Activated CD4-positive, CD25-positive, alpha-beta regulatory T cell treated with anti-CD3 and anti-CD28 coated beads, Interleukin-2, amount 50 U/mL, for 72 hours (primary cell): ENCODE measurements at places on chromosomes 6 and 20.

DNA sequence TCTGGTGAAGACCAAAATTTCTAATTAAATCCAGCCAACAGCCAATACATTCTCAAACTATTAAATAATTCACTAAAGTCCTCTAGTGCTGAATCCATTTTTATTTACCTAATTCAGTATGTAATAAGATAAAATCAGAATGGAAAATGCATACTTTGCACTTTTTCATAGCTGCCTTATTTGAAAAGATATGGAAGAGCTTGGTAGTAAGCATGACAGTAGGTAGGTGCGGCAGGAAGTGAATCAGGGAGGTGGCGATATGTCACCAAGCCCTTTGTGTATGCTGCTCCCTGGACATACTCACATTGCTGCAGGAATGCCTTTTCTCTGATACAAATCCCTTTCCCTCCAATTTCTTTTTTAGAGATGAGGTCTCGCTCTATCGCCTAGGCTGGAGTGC is 10.2 kb upstream of the TGM3 start:
- DNase-seq, result no peak

GRCh38 chr6:170082531-170083187 is 208.2 kb downstream of the DLL1 start:
- DNase-seq, result peak; percentile 26

DNA sequence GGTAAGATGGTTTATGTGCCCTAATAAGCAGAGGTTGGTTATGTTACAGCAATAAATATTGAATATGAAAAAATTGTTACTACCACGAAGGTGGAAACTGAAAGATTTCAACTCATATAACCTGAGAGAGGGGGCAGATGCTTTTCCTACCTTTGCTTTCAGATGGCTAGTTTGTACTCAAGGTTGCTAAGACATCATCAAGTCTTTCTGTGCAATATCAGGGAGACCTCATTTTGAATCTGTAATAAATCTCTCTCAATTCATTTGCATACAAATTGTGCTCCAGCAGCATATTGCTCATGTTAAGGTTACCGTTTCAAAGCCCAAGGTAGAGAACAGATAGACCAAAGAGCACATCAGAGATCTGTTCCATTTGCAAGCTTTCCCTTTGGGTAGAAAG is 220.4 kb downstream of the KHDC1L start:
- DNase-seq, result no peak

DNA sequence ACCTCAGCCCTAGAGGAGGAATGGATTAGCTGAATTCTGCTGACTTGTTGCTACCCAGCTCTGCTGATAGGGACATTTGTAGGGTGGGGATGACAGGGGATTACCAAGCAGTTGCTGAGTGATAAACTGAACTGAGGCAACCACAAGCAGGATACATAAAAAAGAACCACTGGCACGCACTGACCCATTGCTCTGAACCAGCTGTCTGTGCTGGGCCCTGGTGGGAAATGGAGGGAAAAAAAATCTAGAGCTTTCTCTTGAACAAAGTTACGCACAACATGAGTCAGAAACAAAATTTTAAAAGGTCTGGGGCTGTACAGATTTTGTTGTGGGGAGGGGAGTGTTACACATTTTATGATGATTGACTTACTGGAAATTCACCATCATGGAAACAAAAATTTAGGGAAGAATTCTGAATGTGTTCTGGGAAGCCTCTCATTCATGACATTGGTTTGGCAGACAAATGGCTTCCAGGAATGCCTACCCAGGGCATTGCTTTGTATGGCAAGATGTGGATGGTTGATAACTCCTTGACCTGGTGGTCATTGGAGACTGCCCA is 37.7 kb downstream of the FOXO3 start:
- no peak for DNase-seq

DNA sequence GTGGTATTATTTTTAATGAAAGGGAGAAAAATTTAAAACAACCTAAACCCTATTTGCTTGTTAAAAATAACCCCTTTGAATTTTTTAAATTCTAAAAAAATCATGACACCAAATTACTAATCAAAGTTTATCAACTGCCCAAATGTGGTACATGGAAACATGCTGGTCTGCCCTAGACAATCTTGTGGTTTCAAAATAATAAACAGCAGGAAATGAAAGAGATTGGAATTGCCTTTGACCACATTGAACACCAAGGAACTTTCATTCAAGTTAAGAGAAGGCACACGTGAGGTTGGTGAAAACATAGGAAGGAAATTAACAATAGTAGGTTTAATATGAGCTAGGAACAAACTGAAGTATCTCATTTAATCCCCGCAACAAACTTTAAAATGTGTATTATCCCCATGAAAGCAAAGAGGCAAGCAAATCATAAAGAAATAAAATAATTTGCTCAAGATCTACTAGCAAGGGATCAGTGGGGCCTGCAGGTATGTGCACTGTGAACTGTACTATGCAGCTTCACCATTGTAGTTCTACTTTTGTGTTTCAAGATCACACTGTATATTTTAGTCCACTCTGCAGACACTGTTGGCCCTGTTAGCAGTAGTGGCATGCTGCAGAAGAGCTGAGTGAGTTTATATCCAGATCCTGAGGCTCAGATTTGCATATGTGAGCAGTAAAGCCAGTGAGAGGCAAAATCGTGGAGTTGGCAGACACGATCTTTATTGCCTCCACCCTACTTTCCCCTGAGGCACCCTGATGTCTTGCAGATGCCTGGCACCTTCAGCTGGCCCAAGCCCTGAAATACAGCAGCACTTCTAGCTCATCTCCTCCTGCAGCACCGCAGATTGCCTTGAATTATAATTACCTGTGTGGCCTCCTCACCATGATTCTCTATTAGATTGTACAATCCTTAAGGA is 157.8 kb upstream of the TENT5A start:
- no peak for DNase-seq

DNA sequence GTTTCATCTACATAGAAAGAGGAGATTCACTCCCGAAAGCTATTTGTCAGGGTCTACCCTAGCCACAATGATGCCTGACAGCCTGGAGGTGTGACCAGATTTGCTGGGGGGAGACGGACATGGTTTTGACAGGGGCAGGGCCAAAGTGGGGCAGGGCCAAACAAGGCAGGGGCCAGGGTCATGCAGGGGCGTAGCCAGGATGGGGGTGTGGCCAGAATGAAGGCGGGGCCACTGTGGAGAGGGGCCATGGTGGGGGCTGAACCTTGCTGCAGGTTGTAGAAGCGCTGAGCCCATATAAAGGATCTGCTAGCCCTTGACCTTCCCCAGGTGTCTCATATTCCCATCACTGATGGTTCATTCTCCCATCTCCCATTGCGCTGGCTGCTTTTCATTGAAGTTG is 184.1 kb upstream of the SULF2 start:
- no peak for DNase-seq

DNA sequence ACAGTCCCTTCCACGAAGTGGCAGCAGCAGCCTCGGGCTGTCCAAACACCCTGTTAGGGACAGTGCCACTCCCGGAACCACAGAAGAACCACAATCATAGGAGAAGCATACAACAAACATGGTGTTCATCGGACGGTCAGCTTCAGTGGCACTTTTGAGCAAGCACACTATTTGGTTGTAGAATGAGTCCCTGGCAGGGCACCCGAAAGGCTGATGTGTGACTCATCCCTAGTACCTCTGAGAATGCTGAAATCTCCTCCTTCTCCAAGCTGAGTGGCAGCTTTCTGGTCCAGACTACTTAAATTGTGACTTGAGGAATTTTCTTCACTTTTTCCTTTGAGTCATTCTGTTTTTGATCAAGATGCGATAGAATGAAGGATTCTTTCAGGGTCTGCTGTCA is 282.5 kb downstream of the ESR1 start:
- DNase-seq, result no peak

DNA sequence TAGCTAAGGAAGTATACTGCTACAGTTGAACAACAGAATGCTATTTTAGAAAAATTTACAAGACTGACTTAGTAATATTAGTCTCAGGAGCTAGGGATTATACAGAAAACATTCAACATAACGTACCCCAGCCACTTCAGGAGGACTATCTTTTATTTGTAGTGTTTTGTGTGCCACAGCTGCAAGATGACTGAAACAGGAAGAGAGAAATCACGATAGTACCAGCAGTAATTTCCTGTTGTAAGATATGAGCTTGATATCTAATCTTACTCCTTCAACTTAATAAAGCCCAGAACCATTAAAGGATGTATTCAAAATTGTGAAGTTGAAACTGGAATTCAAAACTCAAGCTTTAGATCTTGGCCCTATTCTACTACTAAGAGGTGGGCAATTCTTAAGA is 42.1 kb downstream of the SLC35A1 start:
- no peak for DNase-seq

DNA sequence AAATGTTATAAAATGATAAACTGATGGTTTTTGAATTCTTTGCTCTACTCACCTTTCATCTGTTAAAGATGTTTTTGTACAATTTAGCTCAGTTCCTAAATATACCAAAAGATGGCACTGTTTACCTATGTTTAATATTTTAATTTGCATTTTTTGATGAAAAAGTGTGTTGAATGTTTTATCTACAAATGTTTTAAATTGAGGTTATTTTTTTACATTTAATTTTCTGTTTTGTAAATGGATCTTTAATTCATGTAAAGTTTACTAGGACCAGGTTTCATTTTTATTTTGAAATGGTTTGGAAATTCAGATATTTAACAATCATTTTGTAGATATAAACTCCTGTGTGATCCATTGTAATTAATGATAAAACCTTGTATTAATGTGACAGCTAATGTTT is 30.0 kb downstream of the CDKAL1 start:
- DNase-seq, result no peak

DNA sequence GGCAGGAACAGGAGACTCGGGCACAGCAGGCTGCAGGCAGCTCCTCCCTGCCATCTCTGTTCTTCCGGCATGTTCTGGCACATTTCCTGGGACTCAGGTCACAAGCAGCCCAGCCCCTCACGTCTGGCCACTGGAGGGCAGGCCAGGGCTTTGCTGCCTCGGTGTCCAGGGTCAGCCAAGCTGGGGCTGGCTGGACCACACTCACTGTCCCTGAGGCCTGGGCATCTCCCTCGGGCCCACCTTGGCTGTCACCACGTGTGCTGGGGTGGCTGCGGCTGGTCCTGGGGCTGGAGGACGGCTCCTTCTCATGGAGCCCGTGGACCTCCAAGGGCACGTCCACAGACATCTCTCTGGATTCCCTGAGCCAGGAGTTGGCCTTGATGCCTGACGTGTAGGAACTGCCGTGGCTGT is 18.5 kb downstream of the FRMD1 start:
- no peak for DNase-seq

DNA sequence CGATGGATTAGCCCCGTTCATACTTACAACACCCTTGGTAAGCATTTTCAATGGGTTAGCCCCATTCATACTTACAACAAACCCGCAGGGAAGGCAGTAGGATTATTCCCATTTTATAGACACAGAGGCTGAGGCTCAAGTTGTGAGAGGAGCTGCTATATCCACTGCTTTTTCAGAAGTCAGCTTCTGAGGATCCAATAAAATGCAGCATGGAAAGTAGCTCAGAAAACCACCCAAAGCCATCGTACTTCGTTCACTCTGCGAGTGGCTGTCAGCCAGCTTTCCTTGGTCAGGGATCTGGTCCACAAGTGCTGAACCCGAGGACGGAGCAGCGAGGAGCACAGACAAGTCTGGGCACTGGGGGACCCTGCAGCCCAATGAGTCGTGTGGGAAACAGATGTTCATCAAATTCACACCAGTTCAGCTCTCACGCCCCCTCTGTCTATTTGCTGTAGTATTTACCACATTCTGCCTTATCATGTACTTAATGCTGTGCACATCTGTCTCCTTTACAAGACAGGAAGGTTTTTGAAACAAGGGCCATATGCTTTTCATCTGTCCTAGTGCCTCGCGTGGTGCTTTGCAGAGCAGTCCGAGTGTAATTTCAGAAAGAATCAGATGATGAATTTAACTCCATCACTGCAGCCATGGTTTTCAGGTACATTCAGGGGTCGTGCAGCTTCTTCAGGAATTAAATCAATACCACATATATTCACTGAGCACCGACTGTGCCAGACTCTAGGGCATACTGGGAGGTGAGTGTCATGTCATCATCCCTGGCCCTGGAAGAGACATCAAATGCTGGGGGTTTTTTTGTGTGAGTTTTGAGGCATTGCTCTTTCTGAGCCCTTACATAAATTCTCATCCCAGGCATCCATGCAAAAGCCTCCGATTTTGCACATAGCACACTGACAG is 256.9 kb downstream of the CDH26 start:
- no peak for DNase-seq

GRCh38 chr6:2738373-2738979 is 12.2 kb downstream of the MYLK4 start:
- DNase-seq, result no peak

- no peak for DNase-seq
Measured at GRCh38 chr6:47306887-47307286, 2.8 kb downstream of the TNFRSF21 start.

DNA sequence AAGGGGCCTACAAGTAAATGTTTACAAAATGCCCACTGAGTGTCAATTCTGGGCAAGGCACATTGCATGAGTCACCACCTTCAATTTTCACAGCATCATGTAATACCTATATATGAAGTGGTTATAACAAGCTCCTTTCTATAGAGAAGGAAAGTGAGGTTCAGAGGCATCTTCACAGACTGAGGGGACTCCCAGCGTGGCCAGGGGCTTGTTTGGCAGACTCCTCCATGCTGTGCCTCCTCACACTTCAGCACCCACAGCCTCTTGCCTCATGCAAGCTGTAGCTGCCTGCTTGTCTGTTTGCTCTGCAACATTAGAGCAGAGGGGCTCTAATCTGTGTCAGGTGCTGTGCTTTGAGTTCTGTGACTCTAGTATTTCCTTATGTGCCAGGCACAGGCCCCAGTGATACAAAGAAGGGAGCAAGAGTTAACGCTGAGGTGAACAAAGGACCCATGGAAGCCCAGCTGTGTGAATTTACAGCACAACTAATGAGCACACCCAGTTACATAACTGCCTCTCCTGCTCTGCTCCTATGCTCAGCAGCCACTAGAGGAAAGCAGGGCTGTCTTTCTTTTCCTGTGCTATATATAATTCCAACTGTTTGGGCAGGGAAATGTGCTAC is 72.3 kb downstream of the ZHX3 start:
- no peak for DNase-seq

DNA sequence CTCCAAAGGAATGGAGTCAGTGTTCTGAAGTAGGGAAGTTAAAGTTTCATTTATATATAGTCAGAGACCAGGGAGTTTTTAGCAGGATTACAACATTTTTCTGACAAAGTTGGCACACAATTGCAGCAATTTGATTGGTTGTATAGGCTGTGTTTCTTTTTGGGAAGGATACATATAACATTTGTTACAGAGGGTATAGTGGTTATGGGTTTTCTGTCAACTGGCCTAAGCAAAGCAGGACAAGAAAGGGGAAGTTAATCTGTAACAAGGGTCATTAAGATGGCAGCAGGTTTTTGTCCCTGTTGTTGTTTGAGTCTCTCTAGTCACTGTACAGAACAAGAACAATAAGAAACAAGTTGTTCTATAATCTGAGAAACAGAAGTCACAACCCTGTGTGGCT is 41.4 kb downstream of the TPD52L1 start:
- DNase-seq, result no peak

- no peak for DNase-seq
Measured at GRCh38 chr6:87384449-87384848, 23.3 kb upstream of the CFAP206 start.

- no peak for DNase-seq
Measured at GRCh38 chr6:38283734-38284362, 355.9 kb downstream of the BTBD9 start.
